ENCODE measurements at places on chromosomes 5 and 9.

DNA sequence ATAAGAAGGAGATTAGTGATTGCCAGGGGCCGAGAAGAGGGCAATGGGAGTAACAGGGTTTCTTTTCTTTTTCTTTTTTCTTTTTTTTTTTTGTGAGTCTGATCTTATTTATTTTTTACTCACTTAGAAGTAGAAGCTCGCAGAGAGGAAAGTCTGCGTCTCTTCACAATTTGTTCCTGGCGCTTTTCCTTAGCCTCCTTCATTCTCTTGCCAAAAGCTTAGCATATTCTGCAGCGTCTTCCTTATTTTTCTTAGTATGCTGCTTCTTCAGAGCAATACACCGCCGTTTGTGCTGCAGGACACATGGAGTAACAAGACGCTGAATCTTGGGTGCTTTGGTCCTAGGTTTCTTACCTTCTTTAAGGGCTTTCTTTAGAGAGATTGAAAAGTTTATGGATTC is 30.3 kb upstream of the DENND4C start:
- DNase-seq = no peak

- no peak for DNase-seq
Observed at GRCh38 chr5:161697001-161697400, 11.5 kb downstream of the GABRA6 start.

GRCh38 chr5:88702332-88702731 is 180.7 kb downstream of the MEF2C start:
- no peak for DNase-seq

DNA sequence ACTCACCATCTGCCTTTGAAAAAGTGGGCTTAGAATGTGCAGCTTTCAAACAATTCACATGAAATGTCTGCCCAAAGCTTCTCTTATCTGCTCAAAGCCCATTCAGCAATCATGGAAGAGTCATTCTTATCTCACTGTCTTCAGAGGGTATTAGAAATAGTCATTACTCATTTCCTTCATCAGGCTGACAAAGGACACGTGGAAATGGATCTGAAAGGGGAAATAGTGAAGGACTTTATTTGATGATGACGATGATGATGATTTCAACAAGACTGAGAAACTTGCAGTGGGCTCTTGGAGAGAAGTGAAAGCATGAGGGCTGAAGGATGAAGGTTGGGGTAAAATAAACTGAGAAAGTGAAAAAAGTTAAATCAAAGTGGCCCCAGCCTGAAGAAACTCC is 194.3 kb downstream of the SMARCA2 start:
- no peak for DNase-seq

GRCh38 chr5:11869203-11869602 is 35.0 kb downstream of the CTNND2 start:
- DNase-seq = no peak

DNA sequence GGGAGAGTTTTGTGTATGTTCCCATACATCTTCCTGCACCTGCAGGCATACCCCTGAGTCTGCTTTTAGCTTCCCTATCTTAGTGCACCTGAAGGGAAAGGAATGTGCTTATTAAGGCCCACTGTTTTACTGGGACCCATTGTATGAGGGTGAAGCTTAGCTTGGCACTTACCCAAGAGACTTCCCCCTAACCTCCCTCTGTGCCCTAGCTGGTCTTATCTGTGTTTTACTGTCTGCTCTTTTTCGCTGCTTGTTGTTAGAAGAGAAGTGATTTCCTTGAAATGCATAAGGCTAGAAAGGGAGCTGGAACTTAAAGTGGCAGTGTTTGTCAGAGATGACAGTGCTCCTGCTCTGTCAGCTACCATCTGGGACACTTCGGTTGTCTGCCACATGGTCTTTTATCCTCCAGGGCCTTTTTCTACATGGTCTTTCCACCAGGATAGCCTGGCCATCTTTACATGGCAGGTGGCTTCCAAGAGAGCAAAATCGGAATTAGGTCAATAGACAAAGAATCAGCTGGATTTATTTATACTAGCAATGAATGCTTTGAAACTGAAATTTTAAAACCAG is 122.5 kb upstream of the SLC44A1 start:
- DNase-seq = no peak

- no peak for DNase-seq
Observed at GRCh38 chr5:154723740-154724505, 31.3 kb upstream of the LARP1 start.
